ENCODE measurements at places on chromosomes 12 and 14. TPM values are rescaled to one million over a fixed set of nuclear protein-coding genes. Genes with fewer than 3 reads are reported as not detected.

DNA sequence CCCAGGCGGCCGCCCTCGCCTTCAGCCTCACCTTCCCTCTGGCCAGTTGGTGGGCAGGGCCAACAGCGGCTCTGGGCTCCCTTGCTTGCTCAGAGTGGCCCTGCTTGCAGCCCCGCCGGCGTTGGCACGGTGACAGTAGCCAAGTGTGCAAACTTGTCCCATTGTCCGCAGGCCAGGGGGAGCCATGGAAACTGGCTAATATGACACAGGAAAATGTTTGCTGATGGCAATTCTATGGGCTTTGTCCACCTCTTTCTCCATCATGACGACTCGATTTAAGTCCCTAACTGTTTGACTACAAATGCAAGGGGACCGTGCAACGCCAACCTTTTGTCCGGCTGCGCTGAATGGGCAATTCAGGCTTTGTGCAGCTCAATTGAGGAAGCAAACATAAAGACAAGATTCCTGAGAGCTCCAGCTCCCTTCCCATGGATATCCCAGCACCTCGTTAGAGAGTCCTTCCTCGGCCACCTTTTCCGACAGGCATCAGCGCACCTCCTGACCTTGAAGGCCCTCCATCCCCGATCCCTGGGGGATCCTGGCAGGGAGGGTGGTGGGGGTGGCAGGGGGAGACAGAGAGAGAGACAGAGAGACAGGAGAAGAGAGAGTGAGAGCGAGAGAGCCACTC is 785 bp upstream of the FAM181A start:
- no peak for DNase-seq

DNA sequence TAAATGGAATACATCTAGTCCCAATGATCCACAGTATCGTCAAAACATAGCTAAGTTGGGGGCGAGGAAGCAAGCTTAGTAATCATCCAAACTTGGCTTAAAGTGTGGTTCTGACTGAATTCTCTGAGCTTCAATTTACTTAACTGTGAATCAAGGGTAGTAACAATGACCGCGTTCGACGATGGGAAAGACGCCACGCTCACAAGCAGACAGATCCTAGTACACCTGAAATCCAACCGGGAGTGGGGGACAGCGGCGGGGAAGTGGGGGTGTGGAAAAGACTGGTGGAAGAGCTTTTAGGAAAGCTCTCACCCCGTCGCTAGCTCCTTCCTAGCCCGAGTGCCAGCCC is 433 bp downstream of the COX16 start:
- DNase-seq: no peak

- DNase-seq: peak; percentile 2
These were observed 132.8 kb upstream of the BTG1 start for GRCh38 chr12:92278378-92278828.

- no peak for DNase-seq
These were observed 37.6 kb upstream of the LTBP2 start for GRCh38 chr14:74649673-74650072.

The TRMT61A gene
- polyA plus RNA-seq: 16.2 TPM

GRCh38 chr12:5648692-5649359 is 216.9 kb downstream of the NTF3 start:
- peak; percentile 58 for DNase-seq

DNA sequence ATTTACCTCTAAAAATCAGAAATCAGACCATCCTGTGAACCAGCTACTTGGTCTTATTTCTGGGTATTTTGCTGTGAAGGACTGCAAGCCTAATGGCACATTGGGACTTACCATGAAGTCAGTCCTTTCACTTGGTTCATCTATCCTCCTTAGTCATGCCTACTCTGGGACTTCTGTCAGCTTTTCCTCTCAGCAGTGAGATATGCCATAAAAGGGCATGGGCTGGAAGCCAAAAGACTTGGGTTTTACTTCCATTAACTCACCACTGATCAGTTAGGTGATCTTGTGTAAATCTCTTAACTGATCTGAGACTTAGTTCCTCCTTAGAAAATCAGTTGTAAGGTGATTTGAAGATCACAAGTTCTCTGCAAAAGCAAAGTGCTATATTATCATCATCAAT is 116.5 kb downstream of the PAH start:
- no peak for DNase-seq

The PRPH gene
- polyA plus RNA-seq: not detected

The AMHR2 gene
- not detected for polyA plus RNA-seq

GRCh38 chr14:25602106-25602505 is 552.2 kb upstream of the STXBP6 start:
- DNase-seq: no peak

DNA sequence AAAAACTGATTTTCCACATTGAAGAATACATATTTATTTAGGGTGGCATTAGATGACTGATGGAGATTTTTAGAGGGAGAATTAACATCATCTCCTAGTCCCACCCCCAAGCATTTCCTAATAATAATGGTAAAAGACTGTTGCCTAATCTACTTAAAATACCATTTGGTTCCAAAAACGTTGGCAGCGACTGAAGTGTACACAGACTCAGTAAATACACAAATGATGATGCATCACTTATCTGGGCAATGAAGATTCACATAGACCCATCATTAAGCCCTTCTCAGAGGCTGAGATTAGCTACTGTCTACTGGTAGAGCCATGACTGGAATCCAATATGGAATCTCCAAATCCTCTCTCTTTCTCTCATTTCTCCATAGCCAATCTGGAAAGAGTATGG is 18.2 kb downstream of the RTN1 start:
- no peak for DNase-seq

The AKAP5 gene
- 0.14 TPM for polyA plus RNA-seq

DNA sequence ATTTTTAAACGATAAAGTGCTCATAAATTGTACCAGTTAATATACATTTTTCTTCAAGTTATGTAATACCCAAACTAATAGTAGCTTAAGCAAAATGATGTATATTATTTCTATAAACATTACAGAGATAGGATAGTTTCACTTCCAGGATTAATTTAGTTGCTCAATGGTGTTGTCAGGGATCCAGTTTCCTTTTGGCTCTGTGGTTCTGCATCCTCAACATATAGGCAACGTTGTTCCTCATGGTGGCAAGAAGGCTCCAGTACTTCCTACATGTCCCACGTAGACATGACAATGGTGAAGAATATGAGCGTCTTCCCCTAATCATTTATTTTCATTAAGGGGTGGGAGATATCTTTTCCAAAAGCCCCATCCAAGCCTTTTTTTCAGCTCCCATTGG is 60.7 kb upstream of the DCD start:
- no peak for DNase-seq

The KRT75 gene
- not detected for polyA plus RNA-seq

The IL31 gene
- polyA plus RNA-seq: not detected

- DNase-seq: peak; percentile 39
These were observed 7.3 kb downstream of the ITGA7 start for GRCh38 chr12:55700255-55701018.

DNA sequence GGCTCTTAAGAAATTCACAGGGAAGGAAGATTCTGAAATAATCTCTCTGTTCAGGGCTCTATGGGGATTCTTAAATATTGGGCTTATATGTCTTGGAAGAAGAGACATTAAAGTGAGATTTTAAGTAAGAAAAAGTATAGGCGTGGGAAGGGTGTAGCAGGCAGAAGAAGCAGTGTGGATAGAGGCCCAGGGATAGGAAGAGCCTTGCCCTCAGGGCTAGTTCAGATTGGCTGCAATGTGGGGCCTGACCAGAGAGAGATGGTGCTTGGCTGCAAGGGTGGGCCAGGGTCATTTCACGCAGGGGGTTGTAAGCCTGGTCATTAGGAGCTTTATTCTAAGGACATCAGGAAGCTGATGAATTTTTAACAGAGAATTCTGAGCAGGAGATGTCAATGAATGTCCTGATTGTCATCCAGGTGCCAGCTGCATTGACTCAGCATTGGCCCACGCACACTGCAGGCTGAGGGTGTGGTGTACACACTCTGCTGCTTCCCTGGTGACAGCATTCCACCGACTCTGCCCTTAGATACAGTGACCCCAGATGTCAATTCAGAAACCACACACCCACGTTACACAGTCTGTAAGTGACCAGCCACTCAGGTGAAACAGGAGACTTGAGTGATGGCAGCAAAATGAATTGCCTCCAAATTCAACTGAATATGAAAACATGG is 582.5 kb downstream of the NRXN3 start:
- DNase-seq: no peak

GRCh38 chr14:65769151-65769550 is 356.6 kb downstream of the FUT8 start:
- DNase-seq: no peak

DNA sequence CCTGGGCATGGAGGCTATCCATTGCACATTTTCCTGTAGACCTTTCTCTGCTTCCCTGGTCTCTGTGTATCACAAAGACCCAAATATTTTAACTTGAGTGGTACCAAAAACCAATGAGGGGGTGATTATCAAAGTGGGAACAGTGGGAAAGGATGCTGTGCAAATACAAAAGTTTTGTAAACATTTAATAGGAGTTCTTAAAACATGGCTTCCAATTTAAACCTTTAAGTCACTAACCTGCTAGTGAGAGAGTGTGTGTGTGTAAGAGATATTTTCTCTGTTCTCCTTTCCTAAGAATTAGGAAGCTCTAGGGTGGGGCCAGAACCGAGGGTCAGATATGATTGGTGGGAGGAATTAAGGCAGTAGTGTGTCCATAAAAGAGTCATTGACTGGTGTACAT is 64.5 kb upstream of the ARHGAP5 start:
- DNase-seq: no peak

- DNase-seq: peak; percentile 65
These were observed 116.9 kb upstream of the PWP1 start for GRCh38 chr12:107568718-107569117.

GRCh38 chr14:54789166-54789565 is 113.5 kb downstream of the GCH1 start:
- no peak for DNase-seq

- DNase-seq: peak; percentile 31
These were observed 47.8 kb downstream of the BTBD7 start for GRCh38 chr14:93285044-93285443.

DNA sequence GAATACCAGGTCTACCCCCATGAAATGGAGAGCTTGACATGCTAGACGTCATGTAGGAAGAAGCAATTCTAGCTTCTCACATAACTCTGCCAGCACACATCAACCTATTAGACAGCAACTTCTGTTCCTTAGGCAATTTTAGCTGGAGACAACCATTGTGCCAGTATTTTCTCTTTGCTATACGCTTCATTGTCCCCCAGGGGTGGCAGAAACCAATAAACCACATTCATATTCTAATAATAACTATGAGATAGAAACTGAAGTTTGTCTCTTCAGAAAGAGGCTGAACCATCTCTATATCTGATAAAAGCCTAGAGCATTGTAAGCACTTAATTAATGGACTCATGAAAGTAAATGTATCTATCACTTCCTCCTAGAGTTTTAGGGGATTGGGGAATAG is 278.6 kb downstream of the FOXG1 start:
- DNase-seq: no peak

GRCh38 chr14:24356208-24356607 is 11.8 kb upstream of the NFATC4 start:
- no peak for DNase-seq

DNA sequence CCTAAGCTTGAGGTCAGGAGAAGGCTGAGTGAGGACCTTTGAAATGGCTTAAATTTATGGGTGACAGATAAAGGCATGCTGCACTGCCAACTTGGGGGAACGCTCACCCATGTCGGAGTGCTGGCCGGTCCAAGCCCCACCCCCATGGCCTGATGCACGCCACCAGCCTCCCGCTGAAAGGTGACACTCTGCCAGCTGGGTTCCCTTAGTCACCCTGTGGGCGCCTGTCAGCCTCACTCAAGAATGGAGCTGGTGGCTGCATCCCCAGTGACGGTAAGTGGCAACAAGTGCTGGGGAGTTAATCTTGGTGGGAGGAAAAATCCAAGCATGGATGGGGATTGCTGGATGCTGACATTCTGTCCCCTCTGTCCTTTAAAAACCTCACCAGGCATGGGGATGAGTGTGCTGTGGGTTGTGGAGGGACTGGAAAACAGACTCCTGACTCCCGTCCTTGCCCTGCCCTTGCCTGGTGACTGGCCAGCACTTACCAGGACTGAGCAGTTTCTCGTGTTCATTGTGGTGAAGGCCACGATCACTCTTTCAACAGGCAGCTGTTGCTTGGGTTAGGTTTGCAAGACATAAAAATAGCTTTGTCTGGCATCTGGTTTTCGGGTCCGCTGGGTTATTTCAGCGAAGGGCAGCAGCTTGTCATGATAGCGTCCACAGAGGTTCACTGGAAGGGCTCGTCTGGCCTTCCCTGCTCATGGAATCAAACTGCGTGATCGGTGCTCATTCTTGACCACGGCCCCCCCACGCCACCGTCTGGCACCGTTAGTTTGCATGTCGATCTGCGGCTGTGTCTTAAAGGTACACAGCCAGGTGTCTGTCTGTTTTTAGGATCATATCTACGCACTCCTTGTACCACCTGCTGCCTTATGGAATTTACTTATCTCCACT is 15.0 kb downstream of the ACACB start:
- DNase-seq: no peak

- no peak for DNase-seq
These were observed 11.6 kb downstream of the WNT5B start for GRCh38 chr12:1640328-1641234.

GRCh38 chr12:92810370-92810769 is 107.6 kb downstream of the PLEKHG7 start:
- DNase-seq: no peak

- no peak for DNase-seq
These were observed 250.0 kb upstream of the CLEC14A start for GRCh38 chr14:38505973-38506249.

The PPP1R1A gene
- polyA plus RNA-seq: not detected

DNA sequence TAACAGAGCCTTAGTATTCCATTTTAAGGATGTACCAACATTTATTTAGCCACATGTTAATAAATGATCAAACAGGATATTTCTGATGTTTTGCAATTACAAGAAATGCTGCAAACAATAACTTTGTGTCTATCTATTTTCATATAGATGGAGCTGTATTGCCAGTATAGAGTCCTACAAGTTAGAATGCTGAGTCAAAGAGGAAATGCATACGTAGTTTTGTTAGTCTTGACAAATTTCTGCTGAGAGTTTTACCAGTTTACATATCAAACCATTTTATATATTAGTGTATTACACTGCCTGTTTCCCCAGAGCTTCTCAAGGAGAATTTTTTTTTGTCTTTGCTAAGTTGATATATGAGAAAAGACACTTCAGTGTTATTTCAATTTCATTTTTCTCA is 541.7 kb downstream of the SLC16A7 start:
- DNase-seq: no peak

The RASSF9 gene
- 0.09 TPM for polyA plus RNA-seq

The ART4 gene
- polyA plus RNA-seq: not detected

DNA sequence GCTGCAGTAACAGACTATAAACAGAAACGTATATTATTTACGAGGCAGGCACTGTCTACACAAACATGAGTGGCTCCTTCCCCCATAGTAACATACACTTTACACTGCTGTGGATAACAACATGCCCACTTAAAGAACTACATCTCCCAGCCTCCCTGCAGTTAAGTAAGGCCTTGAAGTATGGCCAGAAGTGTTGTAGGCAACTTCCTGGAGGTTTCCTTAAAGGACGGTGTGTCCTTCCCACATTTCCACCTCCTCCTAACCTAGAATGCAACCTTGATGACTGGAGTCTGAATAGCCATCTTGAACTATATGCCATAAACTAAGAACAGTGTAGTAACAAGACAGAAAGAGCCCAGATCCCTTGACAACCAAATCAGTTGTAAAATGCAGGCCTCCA is 20.3 kb downstream of the MED13L start:
- no peak for DNase-seq

The SRRM4 gene
- not detected for polyA plus RNA-seq

The MAP1LC3B2 gene
- polyA plus RNA-seq: 1.4 TPM

The PTPRB gene
- polyA plus RNA-seq: 3.7 TPM

The SOCS2 gene
- 13.5 TPM for polyA plus RNA-seq
